ENCODE measurements at places on chromosomes 13 and 19.

DNA sequence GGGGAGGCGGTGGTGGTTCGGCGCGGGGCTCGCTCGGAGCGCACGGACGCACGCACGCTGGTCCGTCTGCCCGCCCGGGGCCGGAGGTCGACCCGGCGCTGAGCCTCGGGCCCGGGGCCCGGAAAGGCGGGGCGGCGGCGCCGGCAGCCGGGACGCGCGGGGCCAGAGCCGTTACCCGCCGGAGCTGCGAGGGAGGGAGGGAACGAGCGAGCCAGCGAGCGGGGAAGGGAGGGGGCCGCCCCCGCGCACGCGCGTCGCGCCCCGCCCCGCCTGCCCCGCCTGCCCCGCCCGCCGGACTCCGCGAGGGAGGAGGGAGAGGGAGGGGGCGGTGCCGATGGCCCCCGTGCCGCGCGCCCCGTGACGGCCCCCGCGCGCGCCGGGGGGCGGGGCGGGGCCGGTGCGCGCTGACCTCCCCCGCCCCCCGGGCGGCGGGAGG is 15.0 kb downstream of the CIC start:
- DNase-seq: peak; percentile 67

DNA sequence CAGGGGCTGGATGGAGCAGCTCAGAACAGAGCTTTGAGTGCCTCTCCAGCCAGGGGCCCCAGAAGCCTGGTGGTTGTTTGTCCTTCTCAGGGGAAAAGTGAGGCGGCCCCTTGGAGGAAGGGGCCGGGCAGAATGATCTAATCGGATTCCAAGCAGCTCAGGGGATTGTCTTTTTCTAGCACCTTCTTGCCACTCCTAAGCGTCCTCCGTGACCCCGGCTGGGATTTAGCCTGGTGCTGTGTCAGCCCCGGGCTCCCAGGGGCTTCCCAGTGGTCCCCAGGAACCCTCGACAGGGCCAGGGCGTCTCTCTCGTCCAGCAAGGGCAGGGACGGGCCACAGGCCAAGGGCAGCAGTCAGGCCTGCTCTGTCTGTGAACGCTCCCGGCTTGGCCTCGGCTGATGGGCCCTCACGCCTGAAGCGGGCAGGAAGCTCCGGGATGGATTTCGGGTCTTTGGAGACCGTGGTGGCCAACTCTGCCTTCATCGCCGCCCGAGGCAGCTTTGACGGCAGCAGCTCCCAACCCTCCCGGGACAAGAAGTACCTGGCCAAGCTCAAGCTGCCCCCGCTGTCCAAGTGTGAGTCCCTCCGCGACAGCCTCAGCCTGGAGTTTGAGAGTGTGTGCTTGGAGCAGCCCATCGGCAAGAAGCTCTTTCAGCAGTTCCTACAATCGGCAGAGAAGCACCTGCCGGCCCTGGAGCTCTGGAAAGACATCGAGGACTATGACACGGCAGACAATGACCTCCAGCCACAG is at the start of gene GRK1:
TSS of gene GRK1 (plus strand) at position 269 of the 751 bp plus-strand sequence. CDS start at position 437, 168 bp downstream.
- DNase-seq: no peak

- DNase-seq: no peak
These were observed 27.2 kb upstream of the ATP1A3 start for GRCh38 chr19:42021185-42021584.

DNA sequence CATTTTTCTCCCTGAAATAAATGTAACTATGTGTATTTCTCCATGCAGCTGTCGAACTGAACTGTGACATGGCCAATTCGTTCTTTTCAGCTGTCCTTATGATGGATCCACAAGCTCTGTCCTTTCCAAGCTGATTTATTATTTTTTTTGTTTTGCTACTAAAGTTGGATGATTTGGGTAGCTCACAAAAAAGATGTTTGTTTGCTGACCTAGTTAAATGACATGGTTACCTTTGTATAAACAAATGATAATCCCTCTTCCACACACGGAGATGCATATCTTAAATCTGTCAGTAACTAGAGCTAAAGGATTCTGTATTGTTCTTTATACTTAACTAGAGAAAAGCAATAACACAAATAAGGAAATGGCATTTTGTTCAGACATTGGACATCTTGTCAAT is 884.3 kb upstream of the PCDH20 start:
- no peak for DNase-seq

GRCh38 chr13:42924344-42924743 is 67.7 kb downstream of the EPSTI1 start:
- DNase-seq: no peak

GRCh38 chr19:48194041-48194843 is 23.8 kb downstream of the ZSWIM9 start:
- peak; percentile 7 for DNase-seq

- DNase-seq: no peak
These were observed 1.8 kb upstream of the CEACAM16 start for GRCh38 chr19:44696939-44697669.

GRCh38 chr13:99566125-99567083 is 65.1 kb downstream of the TM9SF2 start:
- DNase-seq: no peak

DNA sequence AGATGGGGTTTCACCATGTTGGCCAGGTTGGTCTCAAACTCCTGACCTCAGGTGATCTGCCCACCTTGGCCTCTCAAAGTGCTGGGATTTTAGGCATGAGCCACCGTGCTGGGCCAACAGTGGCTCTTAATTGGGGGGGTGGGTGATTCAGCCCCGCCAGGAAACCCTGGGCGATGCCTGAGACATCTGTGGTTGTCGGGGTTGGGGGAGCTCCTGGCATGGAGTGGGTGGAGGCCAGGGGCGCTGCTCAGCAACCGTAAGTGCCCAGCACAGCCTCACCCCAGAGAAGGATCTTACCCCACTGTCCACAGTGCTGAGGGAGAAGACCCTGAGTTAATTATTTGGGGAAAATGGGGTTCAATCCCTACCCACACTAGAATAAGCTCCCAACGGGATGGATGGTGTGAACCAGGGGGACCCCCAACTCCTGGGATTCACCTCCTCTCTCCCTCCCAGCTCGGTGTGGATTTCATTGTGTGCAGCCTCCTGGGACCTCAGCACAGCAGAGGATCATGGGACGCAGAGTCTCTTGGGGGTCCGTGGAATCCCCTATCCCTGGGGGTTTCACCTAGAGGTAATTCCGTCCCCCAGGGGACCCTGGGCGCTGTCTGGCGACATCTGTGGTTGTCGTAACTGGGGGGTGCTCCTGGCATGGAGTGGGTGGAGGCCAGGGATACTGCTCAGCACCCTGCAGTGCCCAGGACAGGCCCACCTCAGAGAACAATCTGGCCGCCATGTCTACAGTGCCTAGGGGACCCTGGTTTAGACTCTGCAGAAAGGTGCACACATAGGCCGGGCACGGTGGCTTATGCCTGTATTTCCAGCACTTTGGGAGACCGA is 68.9 kb downstream of the GADD45B start:
- DNase-seq: no peak

GRCh38 chr19:50968716-50969412 is 527 bp downstream of the KLK6 start:
- DNase-seq: no peak

DNA sequence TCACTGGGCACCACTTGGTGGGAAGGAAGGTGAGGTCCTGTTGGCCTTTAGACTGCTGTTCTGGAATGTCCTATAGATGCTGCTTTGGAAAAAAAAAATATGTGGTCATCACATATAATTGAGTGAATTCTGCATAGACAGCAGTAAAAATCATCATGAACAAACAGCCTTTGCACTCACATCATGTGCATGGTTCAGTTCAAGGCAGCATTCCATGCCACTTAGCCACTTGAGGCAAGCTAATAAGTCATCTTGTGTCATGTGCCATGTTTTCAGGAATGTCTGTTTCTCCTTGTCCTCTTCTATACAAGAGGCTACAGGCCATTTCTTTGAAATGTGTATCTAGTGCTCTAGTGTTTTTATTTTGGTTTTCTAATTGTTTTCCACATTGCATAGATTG is 43.9 kb upstream of the TSC22D1 start:
- no peak for DNase-seq

DNA sequence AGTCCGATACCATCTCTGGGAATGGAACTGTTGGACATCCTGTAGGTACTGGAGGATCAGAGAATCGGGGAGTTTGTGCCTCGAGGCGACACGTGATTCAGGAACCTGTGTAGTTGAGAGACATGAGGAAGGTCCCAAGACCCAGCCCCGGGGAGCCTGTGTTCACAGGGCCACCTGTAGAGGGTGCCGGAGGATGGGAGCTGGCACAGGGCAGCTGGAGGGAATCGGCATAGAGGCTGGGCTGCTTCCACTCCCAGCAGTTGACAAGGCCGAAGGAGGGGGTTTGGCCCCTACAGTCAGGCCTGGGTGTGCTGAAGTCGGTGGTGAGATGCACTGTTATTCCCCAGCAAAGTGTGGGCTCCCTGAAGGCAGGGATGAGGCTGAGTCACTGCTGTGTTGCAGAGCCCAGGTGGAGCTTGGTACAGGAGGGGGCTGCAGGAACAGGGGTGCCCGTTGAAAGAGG is 2.5 kb upstream of the ISYNA1 start:
- DNase-seq: no peak

- no peak for DNase-seq
These were observed 395.9 kb downstream of the KCNRG start for GRCh38 chr13:50410921-50411746.

- DNase-seq: no peak
These were observed 99.0 kb downstream of the GPC6 start for GRCh38 chr13:93325303-93326233.

- DNase-seq: no peak
These were observed 88.0 kb downstream of the ATP11A start for GRCh38 chr13:112777637-112778406.

GRCh38 chr19:55487924-55488687 is at the start of gene SSC5D:
SSC5D (plus strand) TSS chr19:55488436; CDS start chr19:55488590, 154 bp downstream.
- DNase-seq: no peak

GRCh38 chr13:112870737-112871287 is 98.2 kb upstream of the MCF2L start:
- no peak for DNase-seq

DNA sequence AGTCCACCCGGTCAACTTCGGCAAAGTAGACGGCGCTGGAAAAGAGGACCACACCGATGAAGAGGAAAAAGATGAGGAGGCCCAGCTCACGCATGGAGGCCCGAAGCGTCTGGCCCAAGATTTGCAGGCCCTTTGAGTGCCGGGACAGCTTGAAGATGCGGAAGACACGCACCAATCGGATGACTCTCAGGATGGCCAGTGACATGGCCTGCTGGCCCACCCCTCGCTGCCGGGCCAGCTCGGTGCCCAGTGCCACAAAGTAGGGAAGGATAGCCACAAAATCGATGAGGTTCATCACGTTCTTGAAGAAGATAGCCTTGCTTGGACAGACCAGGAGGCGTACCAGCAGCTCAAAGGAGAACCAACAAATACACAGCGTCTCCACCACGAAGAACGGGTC is 2.1 kb downstream of the KCNA7 start:
- no peak for DNase-seq

GRCh38 chr13:95902741-95903140 is 150.5 kb downstream of the UGGT2 start:
- DNase-seq: no peak

- DNase-seq: no peak
These were observed 315.4 kb downstream of the RBM26 start for GRCh38 chr13:79090552-79091124.

DNA sequence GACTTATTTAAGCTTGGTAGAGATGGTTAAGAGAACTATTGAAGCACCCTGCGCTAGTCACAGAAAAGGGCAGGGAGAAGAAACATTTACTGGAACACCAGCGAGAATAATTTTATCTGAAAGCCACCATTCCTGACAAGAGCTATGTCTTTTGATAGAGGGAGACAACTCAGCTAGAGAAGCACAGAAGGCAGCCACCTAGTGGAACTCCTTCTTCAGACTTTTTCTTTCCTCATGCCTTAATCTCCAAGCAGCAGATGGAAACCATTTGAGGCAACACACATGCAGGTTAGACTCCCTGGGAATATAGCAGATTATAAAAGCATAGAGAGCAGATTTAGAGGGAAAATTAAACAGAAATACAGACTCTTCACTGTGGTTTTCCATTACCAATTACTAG is 813.4 kb downstream of the SLITRK6 start:
- DNase-seq: no peak

- DNase-seq: no peak
These were observed 684.5 kb upstream of the SLITRK1 start for GRCh38 chr13:84566780-84567179.

DNA sequence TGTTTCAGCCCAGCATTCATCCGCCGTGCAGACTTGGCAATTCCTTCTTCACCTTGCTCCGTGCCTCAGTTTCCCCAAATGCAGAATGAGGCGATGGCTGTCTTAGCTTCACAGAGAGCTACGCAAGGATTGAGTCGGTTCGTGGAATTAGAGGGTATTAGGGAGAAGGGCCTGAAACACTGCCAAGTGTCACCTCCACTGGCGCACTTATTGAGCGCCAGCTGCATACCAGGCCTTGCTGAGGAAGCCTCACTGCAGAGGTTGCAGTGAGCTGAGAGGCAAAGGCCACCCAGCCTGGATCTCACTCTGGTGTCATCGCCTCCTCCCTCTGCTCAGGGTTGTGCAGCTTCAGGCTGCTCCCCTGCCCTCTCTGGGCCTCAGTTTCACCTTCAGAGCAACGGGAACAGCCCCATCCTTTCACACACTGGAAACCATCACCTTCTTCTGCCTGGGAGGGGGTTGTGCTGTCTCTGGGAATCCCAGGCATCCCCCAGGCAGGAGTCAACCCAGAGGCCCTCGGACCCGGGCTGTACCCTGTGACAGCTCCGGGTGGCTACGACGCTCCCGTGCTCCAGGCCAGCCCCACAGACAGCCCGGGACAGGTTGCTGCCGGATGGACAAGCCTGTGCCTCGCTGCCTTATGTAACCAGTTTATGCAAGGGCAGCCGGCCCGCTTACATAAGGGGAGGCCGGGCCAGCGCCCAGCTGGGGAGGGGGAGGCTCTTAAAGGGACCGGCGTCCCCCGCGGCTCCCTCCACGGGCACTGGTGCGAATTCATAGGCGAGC is 31.9 kb downstream of the NFIC start:
- DNase-seq: no peak

DNA sequence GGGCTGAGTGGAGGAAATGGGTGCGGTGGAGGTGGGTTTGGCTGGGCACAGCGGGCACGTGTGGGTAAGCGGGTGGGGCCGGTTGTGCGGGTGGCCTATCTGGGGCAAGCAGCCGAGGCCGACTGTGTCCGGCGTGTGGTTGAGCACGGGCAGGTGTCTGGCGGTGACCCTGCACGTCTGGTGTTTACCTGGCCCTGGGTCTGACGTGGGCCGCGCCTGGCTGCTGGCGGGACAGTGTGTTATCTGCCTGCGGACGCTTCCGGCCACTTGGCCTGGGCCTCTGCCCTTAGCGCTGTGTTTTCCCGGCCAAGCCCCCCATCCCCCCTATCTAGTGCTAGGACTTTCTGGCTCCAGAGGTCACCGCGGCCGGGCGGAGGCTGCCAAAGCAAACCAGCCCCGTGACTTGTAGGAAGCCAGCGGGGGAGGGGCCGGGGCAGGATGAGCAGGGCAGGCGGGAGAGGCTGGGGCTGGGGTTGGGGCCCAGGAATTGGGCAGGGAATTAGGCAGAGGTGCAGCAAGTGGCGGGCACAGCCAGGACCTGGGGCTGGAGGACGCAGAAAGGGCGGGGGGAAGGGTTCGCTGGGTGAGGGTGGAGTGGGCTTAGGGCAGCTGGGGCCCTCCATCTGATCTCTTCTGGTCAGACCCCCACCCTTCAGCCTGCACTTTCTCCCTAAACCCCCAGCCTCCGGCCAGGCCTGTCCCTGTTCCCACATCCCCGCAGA is 534 bp upstream of the HPN start:
- no peak for DNase-seq

GRCh38 chr19:40465557-40466218 is at the start of gene BLVRB:
BLVRB (minus strand) TSS chr19:40465745; CDS start chr19:40465688, 57 bp downstream.
- peak; percentile 99 for DNase-seq
